ENCODE measurements at places on chromosomes 3 and 15.

DNA sequence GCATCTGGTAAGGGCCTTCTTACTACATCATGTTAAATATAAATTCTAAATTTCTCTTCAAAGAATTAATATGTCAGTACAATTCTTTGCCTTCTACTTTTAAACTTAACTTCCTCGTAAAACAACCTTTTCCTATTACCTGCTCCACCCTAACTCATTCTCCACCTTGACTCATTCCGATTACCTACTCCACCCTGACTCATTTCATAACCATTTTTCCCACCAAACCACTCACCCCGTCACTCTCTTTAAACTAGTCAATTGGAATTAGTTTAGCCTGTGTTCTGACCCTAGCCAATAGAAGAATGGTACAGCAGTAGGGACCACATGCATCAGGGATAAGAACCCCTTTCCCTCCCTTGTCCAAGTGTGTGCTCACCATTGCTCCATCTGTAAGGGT lies 65.6 kb downstream of the PLSCR2 start:
- no peak for DNase-seq

- DNase-seq = no peak
These were observed 60.6 kb downstream of the CHSY1 start for GRCh38 chr15:101191242-101191641.

DNA sequence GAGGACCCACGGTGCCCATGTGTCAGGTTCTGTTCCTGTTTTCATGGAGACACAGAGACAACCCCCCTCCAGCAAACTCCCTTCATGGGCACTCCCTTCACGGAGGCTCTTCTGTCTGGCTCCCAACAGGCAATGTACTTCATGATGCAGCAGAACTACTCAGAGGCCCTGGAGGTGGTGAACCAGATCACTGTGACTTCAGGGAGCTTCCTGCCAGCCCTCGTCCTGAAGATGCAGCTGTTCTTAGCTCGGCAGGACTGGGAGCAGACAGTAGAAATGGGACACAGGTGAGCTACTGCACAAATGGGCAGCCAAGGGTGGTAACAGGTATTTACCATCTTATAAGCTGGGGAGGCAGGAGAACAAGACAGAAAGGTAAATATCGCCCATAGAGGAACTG lies 7.0 kb downstream of the TTC21A start:
- no peak for DNase-seq

DNA sequence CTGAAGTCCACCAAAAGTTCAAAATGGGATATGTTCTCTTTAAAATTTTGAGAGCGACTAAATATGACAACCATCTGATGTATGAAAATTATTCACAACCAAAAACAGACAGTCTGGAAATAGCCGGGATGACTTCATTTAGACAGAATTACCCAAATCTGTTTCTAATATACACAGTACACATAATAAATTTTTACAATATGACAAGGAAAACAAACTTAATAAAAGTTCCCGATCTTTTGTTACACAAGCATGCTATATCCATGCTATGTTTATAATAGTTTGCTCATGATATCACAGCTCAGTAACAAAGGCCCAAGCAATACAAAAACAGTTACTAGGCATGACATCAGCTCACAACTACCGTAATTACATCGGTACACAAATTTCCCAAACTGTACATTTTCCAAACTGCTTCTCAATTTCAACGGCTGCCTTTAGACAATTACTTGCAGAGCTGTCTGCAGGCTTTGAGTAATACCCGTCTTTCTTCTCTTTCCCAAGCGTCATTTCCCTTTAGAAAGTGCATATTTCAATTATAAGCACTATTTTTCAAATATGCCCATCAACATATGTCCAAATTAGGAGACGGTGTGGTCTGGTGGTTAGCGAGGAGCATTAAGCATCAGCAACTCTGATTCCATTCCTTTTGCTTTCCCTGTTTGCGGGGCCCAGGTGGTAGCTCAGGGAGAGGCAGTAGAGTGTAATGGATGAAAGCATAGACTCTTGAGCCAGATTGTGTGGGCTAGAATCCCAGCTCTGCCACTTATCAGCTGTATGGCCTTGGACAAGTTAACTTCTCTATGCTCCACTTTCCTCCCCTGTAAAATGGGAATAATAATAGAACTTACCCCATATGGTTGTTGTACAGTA lies 481.2 kb downstream of the FOXP1 start:
- no peak for DNase-seq

Data from NCI-H1092 (cell line).